ENCODE measurements at places on chromosomes 6 and 20. TPM values are rescaled to one million over a fixed set of nuclear protein-coding genes. Genes with fewer than 3 reads are reported as not detected.

PRDM13 gene
- not detected for total RNA-seq

- no peak for DNase-seq
These were observed 184.0 kb downstream of the RPS12 start for GRCh38 chr6:132998418-132998817.

DNA sequence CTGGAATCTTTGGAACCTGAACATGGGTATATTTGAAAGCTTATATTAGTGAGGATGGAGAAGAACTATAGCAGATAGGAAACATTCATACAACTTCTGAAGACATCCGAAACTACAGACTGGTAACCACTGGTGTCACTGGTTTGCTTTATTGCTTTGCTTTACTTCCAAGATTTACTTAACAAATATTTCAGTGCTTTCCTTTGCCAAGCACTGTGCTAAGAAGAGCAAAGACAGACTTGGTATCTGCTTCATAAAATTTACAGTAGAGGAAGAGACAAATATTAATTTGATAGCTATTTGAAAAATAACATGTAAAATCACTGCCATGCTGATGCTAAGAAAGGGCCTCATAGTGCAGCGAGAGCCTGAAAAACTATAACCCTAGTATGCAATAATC is 1.8 kb downstream of the TPD52L1 start:
- DNase-seq: no peak

GRCh38 chr6:132715204-132715603 is 1.3 kb upstream of the VNN1 start:
- no peak for DNase-seq

GABBR1 gene
- 16.7 TPM for total RNA-seq

DNA sequence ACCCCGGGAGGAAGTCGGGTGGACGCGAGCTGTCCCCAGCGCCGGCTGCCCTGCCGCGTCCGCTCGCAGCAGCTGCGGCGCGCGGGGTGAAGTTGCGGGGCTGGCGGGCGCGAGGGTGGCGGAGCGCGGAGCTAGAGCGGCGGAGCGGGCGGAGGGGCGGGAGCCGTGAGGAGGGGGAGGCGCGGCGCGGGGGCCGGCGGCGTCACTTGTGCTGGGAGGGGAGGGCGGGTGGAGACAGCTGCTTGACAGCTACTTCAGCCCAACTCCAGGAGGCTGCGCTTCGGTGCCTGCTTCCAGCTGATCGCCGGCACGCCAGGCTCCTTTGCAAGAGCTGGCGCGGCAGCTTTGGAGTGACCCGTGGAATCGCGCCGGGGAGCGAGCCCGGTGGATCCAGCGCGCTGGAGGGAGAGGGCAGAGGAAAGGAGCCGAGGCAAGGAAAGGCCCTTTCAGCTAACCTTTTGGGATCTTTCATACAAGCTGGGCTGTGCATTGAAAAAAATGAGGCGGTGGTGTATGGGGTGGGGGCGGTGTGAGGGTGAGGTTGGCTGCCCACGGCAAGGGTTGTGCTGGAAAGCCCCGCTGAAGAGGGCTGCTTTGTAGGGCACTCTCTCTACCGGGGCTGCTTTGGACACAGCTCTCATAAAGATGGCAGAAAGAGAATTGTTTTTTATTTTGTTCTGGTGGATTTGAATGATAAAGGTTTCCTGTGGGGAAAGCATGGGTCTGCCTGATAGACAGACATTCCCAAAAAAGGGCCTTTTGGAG is 24.6 kb downstream of the RIPOR2 start:
- peak; percentile 45 for DNase-seq

DNA sequence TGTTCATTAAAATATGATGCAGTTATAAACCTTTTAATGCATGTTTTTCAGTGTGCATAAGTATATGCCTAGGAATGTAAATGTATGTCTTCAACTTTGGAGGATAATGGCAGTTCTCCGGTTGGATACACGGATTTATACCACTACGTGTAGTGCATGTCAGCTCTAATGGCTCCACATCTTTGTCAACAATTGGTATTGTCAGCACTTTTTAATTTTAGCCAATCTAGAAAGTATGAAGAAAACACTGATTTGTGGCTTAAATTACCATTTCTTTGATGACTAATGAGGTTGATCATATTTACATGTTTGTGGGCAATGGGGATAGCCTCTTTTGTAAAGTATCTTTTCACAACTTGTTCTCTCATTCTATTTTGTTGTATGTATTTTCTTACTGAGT is 10.9 kb upstream of the RAB32 start:
- no peak for DNase-seq

- DNase-seq: no peak
These were observed 1.7 kb downstream of the NECAB3 start for GRCh38 chr20:33672426-33673113.

FOXA2 gene
- 37.0 TPM for total RNA-seq

GRCh38 chr6:136146130-136146529 is 104.0 kb downstream of the MTFR2 start:
- no peak for DNase-seq

GSTA3 gene
- total RNA-seq: not detected

DNA sequence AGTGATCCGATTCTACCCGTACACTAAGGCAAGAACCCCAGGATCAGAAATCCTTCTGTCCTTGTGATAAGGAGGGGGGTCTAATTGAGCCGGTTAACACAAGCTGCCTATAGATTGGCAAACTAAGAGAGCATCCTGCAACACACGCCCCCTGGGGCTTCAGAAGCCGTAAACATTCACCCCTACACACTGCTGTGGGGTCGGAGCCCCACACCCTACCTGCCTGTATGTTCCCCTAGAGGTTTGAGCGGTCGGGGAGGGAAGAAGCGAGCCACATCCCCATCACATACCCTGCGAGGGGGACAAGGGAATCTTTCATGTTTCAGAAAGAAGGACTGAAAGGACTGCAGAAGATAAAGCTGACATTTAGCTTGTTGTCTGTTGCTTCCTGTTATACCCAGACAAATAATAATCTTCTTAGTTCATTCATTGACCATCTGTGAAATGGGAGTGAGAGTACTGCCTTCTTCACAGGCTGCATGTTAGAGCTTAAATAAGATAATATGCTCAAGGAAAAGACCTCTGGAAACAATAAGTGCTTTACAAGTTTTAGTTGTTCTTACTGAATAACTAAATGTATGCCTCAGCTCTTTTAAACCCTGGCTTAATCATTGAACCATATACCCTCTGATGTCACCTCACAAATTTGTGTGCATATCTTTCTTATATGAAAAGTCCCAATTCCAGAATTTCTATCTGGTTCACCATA is 74.2 kb upstream of the RNF217 start:
- no peak for DNase-seq

- DNase-seq: no peak
These were observed 136.3 kb downstream of the LRRC1 start for GRCh38 chr6:53931086-53931485.

DNA sequence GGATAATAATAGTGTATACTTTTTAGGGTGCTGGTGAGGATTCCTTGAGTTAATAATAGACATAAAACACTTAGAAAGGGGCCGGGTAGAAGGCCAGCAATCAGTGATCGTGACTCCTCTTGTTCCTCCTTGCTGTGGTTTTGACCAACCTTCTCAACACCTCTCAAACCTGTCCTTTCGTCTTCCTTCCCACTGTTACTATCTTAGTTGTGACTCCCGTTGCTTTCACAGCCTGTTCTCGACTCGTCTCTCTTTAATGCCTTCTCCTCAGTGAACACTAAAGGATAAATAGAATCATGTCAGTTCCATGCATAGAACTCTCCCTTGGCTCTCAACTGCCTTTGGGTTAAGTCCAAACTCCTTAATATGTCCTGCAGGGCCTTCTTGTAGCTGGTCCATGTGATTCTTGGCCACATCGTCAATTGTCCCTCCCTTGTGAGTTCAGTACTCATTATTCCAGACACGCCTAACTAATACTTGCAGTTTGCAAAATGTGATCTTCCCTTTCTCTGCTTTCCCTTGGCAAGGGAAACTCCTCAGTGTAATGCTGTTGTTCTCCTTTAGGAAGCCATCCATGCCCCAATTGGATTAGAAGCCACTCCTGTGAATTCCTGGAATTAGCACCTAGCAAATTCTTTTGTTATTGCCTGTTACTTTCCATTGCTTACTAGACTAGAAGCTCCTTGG is 164.9 kb downstream of the UTRN start:
- no peak for DNase-seq

GRCh38 chr20:24619212-24619611 is 149.8 kb downstream of the SYNDIG1 start:
- no peak for DNase-seq

GRCh38 chr6:42177514-42178364 is 4.6 kb downstream of the GUCA1A start:
- DNase-seq: no peak

ZSCAN23 gene
- 1.2 TPM for total RNA-seq

MYLK4 gene
- 0.34 TPM for total RNA-seq

DNA sequence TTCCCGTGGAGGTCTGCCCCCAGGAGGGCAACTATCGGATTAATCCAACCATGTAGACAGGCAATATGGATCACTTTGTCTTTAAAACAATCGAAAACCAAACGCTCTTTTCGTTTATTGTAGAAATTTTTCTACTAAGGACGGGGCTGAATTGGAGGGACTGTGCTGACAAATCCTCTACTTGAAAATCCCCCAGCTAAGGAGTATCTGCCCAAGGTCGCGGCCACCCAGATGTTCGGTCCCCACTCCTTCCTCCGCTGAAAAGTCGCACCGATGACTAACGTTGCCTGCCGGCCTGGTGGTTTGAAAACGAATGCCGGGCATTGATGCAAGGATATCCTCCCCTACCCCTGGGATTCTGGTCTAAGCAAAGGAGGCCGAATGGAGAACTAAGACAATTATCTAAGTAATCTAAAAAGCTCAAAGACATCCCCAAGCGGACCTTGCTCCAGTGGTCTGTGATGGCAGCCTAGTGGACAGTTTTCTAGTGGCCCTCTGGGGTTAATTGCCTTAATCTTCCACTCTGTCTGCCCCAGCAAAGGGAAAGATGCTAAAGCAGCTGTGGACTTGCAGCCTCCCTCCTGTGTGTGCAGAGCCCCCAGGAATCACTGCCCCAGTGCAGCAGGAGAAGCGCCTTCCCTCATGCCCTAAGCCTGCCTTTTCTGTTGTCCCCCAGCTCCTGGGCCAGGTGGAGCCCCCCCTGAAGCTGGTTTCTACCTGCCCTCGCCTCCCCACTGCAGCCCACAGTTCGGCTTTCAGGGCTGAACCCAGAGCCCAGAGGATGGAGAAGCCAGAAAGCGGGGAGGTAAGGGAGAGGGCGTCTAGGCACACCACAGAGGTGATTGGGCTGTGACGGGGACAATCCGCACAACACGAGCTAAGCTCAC is 3.6 kb upstream of the FOXC1 start:
- DNase-seq: no peak

GRCh38 chr6:46906776-46907175 is 15.0 kb downstream of the ADGRF5 start:
- no peak for DNase-seq

HLA-DQA2 gene
- total RNA-seq: 1.2 TPM

CST4 gene
- not detected for total RNA-seq
